Muscle of arm (tissue), 14 donors: ENCODE measurements at places on chromosomes 11 and 22. TPM values are rescaled to one million over a fixed set of nuclear protein-coding genes. Genes with fewer than 3 reads are reported as not detected.

The ADAMTS8 gene
- polyA plus RNA-seq = 14.6 TPM

The TPCN2 gene
- 8.9 TPM for polyA plus RNA-seq

GRCh38 chr11:99593197-99593596, 572.4 kb downstream of the CNTN5 start:
- no peak for DNase-seq

DNA sequence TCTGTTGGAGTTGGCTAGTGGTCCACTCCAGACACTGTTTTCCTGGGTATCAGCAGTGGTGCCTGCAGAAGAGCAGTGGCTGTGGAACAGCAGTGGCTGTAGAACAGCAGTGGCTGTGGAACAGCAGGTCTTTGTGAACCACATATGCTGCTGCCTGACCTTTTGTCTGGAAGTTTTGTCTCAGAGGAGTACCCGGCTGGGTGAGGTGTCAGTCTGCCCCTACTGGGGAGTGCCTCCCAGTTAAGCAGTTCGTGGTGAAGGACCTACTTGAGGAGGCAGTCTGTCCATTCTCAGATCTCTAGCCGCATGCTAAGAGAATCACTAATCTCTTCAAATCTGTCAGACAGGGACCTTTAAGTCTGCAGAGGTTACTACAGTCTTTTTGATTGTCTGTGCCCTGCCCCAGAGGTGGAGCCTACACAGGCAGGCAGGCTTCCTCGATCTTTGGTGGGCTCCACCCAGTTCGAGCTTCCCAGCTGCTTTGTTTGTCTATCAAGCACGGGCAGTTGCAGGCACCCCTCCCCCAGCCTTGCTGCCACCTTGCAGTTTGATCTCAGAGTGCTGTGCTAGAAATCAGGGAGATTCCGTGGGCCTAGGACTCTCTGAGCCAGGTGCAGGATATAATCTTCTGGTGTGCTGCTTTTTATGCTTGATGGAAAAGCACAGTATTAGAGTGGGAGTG, 89.1 kb upstream of the TRIM48 start:
- DNase-seq = no peak

The MRGPRX4 gene
- not detected for polyA plus RNA-seq

The KMT5B gene
- 50.3 TPM for polyA plus RNA-seq

DNA sequence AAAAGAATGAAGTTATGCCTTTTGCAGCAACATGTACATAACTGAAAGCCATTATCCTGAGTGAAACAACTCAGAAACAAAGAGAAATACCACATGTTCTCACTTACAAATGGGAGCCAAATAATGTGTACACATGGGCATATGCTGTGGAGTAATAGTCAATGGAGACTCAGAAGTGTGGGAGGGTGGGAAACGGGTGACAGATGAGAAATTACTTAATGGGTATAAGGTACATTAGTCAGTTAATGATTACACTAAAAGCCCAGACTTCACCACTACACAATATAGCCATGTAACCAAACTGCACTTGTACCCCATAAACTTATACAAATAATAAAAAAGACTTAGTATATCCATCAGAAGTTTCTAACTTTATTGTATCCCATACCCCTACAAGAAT, 674.1 kb upstream of the ARHGAP42 start:
- DNase-seq = peak; percentile 5

DNA sequence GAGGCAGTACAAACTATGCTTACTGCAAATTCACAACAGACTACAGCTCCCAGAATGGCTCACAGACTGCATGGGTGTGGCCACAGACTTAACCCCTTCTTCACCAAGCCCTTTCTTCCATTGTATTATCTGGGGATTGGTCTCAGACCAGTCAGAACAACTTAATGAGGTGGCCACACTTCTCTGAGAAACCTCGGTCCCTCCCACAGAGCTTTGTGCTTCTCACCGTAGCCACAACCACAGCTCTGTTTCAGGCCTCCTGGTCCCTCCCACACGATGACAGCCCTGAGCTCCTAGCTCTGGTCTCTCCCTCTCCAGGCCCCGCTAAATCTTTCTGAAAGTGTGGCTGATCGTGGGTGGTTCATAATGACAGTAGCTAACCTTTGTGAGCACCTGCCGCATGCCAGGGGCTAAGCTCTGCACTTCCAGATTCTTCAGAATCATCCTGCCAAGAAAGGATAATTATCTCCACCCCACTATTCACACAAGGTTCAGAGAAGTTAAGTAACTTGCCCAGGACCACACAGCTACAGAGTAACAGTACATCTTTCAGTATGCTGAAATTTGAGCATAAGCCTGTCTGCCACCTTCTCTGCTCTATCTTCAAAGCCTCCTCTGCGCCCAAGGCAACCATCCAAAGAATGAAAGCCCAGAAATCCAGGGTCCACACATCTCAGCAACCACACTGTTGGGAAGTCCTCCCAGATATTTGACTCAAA, 5.4 kb downstream of the PDE2A start:
- no peak for DNase-seq

DNA sequence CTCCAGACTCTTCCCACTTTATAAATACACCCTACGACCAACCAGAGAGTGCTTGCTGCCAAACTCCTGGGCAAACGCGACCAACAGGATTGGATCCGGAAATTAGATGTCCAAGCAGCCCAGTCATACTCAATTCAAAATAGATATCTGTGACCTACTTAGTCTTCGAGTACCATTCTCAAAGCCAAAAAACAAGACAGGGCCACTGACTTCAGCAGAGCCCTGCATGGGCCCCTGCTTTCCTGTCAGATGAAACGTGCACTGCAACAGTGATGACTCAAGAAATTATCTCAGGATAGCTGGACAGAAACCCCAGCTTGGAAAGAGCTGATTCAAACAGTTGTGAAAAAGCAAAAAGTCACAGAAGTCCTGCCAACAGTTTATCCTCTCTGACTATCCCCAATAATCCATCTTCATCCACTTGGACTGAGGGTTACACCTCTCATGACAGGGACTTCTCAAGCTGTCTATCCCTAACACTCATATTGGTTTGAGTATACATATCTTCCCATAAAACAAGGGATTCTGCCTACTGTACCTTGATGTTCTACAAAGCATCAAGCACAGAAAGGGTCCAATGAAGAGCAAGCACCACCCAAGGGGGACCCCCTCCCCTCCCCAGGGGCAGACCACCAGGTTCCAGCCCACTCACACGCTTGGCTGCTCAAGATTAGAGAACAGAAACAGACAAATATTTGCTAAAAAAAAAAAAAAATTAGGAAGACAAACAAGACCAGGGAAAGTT, 17.4 kb downstream of the SMCO4 start:
- DNase-seq = no peak

DNA sequence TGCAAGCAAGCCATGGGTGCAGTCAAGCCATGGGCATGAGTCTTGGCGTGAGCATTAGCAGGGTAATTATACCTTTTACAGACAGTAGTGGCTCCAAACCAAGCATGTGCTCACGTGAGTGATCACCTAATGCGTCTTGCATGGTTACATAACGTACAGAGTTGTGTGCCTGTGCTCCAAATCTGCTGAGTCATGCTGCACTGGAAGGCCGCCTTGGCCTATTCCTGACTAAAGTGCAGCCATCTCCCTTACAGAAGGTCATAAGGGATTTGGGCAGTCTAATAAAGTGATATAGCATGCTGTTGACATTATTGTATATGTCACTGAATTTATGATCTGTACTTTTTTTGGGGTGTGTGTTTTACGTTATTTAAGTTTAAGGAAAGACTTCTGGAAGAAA, 102.4 kb downstream of the ARHGAP42 start:
- DNase-seq = peak; percentile 30

DNA sequence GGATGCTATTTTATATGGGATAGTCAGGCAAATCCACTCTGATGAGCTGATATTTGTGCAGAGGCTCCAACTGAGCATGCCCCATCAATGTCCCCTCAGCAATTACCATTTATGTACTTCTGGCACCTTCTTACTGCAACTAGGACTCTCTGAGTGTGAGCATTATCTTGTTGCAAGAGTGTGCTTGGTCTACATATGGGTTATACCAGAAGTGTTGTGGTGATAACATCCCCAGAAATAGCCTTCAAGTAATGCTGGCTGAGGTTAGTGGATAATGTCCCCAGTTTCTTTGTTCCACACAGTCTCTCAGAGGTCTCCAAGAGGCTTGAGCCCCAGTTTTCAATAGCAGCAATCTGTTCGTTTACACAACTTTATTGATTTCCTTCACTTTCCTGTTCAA, 408.6 kb downstream of the JRKL start:
- no peak for DNase-seq

DNA sequence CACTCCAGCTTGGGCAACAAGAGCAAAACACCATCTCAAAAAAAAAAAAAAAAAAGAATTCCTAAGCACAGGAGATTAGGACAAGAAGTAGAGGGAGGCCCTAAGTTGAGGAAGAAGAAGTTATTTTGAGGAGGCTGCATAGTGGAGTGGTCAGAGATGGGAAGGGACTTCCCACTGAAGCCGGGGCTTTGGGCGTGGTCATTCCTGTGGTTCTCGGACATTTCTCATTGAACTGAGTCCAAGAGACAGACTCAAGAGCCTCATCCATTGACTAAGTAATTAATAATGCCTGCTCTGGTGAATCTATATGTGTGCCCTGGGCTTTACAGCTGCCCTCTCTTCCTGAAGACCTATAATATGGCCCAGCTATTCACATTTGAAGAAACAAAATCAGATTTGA, 53.2 kb upstream of the FTH1 start:
- no peak for DNase-seq

The C11orf91 gene
- not detected for polyA plus RNA-seq

The CNGA4 gene
- polyA plus RNA-seq = 0.36 TPM

DNA sequence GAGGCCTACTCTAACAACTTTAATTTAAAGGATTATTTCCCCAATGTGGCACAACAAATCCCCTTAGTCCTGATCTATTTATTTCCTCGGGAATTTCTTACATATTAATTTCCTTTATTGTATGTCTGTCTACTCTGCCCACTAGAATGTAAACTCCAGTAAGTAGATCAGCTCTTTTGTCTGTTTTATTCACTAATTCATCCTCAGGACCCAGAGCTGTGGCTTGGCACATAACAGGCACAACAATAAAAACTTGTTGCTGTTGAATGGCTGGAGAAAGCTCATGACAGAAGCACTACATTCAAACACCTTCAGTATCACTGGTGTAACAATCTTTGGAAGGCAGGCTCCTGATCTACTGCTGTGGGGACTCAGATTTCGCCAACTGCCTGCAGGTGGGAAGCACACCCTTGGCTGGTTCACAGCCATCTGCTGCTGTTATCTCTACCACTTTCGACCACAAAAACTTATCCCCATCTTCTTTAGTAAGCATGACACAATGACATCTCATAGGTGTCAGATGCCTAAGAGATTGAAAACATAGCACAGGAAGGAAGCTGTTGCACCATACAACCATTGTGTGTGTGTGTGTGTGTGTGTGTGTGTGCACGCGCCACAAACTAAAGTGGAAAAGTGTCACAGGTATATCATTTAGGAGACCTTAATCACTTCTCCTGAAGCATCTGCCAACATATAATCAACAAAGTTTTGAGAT, 11.9 kb downstream of the HIRA start:
- DNase-seq = no peak

DNA sequence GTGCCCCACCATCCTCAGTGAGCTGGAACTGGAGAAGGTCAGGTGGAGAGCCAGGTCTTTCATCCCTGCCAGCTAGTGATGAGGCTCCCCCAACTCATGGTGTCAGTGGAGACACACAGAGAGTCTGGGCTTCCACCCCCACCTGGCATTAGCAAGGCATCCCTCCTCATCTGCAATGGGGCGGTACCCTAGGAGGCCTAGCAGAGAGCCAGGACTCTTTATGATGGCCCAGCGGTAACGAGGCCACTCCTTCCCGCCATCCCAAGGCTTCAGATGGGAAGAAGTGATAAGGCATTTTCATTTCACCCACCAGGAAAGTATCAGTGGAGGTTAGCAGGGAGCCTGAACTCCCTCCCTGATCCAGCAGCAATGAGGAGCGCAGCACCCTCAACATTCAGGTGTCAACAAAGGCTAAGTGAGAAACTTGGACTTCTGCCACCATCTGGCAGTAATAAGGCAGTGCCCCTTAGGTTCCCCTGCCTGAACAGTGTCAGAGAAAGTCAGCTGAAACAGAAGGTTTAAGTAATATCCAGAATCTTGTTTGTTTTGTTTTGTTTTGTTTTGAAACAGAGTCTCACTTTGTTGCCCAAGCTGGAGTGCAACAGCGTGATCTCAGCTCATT, 40.5 kb upstream of the FBLN1 start:
- DNase-seq = no peak

The THY1 gene
- polyA plus RNA-seq = 100.0 TPM

GRCh38 chr11:66080055-66080817, 10.2 kb downstream of the PACS1 start:
- DNase-seq = no peak

- DNase-seq = peak; percentile 76
Measured at GRCh38 chr22:42180349-42180842, 49.8 kb upstream of the CYP2D6 start.

DNA sequence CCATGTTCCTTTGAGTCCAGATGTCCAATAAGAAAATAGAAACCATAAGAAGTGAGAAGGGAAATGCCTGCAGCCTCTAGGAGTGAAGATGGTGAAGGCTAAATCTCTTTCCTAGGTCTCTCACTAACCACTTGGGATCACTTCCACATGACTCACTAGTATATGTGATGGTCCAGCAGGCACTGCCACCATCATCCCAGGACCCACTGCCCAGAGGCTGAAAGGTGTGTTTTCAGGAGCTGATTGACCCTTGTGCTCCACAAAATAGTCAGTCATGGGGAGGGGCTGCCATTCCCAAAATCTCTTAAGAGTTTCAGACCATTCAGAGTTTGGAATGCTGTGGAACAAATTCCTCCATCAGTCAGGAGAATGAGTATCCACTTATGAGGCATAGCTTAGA, 22.9 kb downstream of the UBASH3B start:
- DNase-seq = no peak

DNA sequence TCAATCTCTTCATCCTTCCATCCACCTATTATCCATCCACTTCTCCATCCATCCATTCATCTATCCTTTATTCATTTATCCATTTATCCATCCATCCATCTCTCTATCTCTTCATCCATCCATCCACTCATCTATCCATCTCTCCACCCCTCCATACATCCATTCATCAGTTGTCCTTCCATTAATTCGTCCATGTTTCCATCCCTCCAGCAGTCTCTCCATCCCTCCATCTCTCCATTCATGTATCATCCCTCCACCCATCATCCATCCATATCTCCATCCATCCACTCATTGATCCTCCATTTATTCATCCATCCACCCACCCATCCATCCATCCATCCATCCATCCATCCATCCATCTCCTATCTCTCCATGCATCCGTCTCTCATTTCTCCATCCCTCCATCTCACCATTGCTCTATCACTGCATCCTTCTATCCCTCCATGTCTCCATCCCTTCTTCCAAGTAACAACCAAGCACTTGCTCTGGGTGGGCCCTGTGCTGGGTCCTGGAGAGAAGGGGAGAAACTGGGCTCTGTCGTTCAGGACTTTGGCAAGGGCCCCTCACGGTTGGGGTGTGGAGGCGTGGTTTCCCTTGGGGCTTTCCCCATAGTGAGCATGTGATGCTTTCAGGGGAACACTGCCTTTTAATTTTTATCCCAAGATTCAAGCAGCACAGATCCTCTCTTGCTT, 43.3 kb downstream of the SMIM38 start:
- no peak for DNase-seq
